ENCODE measurements at places on chromosomes 5 and 9.

DNA sequence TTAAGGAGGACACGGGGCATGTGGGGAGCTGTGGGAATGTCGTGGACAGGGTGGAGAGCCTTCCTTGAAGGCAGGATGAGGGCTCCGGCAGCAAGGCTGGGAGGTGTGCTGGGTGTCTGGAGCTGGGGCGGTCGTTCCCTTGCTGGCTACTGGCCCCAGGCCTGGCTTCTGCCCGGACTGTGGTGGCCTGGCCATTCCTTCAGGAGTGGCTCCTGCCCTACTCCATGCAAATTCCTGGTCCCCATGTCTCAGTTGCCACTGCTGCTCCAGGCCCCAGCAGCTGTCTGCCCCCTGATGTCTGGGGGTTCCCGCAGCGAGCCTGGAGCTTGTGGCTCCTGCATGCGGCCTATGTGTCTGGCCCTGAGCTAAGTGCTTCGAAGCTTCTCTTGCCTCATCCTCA lies 21.9 kb downstream of the IER5L start:
- no peaks in the 10 kb centered on the region for H3K27me3 ChIP-seq
- H3K36me3 ChIP-seq, result no peaks in the 10 kb centered on the region
- H3K4me3 ChIP-seq, result no peak overlapping the region
- no peaks in the 10 kb centered on the region for H3K4me1 ChIP-seq

- no peak overlapping the region for H3K4me3 ChIP-seq
- peaks cover 7% of the 10 kb centered on the region for H3K4me1 ChIP-seq
- DNase-seq, result no peak
- no peaks in the 10 kb centered on the region for H3K27me3 ChIP-seq
- H3K36me3 ChIP-seq, result peaks cover 8% of the 10 kb centered on the region
Observed at GRCh38 chr9:98154678-98155077, 35.7 kb upstream of the TRIM14 start.

DNA sequence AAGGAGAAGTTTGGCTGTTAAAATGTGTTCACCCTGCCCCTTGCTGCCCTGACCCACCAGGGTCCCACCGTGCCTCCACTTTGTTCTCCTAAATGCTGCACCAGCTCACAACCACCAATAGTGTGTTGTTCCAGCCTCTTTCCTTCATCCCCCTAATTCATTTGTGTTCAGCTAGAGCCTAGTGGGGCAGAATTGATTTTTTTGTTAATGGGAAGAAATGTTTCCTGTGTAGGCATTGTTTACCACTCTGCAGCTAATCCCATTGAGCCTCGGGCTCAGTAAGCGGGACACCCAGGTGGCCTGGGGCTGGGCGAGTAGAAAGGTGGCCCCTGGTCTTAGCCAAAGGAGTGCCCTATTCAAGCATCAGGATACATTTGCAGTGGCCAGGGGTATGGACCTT lies 127.6 kb downstream of the MVB12B start:
- no peaks in the 10 kb centered on the region for H3K36me3 ChIP-seq
- no peaks in the 10 kb centered on the region for H3K4me1 ChIP-seq
- peaks cover 69% of the 10 kb centered on the region for H3K27me3 ChIP-seq
- DNase-seq, result no peak

DNA sequence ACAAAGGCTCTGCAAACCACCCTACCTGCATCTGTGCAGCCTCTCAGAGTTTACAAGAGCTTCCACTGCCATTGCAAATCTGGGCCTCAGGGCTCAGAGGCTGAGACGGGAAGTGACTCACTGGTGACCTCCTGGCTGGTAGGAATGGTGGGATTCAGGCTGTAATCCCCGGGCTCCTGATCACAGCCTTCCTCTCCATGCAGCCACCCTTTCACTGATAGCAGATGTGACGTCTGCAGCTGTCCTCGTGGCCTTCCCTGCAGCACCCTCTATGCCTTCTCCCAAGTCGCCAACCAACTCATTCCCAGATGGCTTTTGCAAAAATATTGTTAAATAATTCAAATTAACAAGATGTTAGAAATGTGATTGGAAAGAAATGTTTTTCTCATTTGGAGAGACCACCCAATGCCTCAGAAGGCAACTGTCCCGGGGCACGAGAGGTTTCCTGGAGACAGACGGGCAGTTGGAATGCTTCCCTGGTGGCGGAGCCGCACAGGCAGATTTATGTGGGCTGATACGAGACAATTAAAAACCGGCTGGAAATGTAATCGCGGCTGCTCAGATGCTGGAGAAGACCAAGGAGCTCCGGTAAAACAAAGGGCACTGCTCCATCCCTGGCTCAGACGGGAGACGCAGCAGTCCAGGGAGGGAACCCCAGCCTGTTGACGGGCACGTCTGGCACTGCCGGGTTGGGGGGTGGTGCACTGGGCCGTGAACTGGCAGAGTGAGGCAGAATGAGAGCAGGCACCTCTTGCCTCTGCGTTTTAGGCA lies 34.4 kb upstream of the SLC25A51 start:
- H3K36me3 ChIP-seq, result no peaks in the 10 kb centered on the region
- H3K4me3 ChIP-seq, result no peak overlapping the region
- H3K4me1 ChIP-seq, result no peaks in the 10 kb centered on the region
- H3K27ac ChIP-seq, result no peak overlapping the region
- no peak for DNase-seq

DNA sequence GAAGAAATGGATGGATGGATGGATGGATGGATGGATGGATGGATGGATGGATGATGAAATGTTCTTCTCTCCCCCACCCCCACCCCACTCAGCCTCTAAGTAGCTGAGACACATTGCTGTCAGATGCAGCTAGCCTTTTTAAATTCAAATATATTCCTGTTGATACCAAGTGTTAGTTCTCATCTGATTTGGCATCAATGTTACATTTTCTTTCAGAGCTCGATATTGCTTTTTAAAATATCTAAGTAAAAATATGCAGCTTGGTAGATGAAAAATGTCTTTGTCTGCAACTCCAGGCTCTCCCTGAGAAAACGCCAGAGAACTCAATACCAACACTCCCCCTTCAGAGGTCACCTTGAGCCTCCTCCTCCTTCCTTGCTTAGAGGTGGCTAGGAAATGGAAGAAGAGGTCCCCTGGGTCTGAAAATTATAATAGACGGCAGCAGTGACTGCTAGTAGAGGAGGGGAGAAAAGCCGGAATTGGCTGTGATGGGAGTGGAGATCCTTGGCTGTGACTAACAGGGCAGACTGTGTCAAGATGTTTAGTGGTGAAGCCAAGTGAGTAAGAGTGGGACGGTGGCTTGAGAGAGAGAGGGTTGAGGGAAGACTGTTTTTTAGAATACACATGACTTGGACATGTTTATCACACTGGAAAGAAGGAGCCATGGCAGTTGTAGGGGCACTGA lies 156.0 kb downstream of the ZNF462 start:
- DNase-seq, result no peak
- no peak overlapping the region for H3K4me3 ChIP-seq
- H3K4me1 ChIP-seq, result peaks cover 2% of the 10 kb centered on the region
